ENCODE measurements at places on chromosomes 12 and 14. TPM values are rescaled to one million over a fixed set of nuclear protein-coding genes. Genes with fewer than 3 reads are reported as not detected.

DNA sequence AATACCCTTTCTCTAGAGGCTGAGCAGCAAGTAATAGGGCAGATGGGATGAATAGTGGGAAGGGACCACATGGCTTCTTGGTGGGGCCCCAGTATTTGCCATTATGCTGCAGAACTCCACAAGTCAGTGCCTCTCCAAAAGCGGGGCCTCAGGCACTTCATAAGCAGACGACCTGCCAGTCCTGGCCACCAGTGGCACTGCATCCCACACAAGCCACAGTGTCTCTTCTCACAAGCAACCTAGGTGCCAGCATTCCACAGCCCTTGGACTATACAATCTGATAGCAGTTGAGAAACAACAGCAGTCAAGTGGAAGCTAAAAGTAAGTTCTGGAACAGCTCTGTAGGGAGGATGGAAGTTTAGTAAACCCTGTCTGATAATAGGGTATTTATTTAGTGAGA, 4.2 kb upstream of the SLC8A3 start:
- no peak overlapping the region for H3K27ac ChIP-seq
- H3K4me1 ChIP-seq: peaks cover 7% of the 10 kb centered on the region
- H3K36me3 ChIP-seq: no peaks in the 10 kb centered on the region

DNA sequence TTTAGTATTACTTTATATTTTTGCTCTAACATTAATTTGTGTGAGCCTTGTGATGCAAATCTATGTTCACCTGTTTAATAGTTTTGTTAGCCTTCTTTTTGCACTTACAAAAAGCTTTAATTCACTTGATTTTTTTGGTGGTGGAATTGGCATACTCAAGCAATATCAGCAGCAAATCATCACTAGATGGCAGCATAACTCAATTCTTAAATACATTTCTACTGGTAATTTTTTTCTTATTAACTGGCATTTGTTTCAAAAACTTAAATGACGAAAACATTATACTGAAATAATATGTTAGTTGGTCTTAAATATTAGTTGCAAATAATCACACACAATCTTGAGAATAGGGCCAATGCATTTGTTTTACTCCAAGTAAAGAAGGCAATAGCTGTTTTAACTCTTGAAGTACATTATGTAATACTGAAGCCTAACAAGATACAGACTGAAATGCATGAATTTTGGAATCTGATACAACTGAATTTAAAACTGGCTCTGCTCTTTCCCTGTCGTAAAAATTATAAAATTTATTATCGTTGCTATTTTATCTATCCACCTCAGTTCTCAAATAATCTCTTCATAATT, 151.5 kb downstream of the ATXN7L3B start:
- no peak for DNase-seq
- H3K27me3 ChIP-seq: no peaks in the 10 kb centered on the region
- no peak overlapping the region for H3K27ac ChIP-seq
- no peaks in the 10 kb centered on the region for H3K4me1 ChIP-seq

DNA sequence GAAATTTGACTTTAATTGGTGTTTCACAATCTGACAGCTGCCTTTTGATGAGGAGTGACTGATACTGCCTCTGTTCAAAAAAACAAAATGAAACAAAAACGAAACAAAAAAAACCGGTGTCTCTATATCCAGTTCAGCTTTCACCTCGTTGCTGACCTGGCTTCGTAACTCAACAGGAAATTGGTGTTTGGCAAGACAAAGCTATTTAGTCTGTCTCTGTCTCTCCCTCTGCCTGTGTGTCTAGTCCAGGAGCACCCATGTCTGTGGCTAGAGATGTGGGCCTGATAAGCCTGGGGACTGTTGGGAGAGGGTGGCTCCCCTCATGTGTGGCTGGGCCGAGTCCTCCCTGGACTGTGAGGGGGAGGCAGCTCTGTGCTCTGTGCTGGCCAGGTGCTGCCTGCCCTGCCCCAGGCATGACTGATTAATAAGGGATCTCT, 11.3 kb downstream of the CACNA1C start:
- no peaks in the 10 kb centered on the region for H3K4me1 ChIP-seq
- H3K36me3 ChIP-seq: no peaks in the 10 kb centered on the region
- H3K27me3 ChIP-seq: no peaks in the 10 kb centered on the region
- H3K4me3 ChIP-seq: no peak overlapping the region
- DNase-seq: no peak
- no peak overlapping the region for H3K27ac ChIP-seq

DNA sequence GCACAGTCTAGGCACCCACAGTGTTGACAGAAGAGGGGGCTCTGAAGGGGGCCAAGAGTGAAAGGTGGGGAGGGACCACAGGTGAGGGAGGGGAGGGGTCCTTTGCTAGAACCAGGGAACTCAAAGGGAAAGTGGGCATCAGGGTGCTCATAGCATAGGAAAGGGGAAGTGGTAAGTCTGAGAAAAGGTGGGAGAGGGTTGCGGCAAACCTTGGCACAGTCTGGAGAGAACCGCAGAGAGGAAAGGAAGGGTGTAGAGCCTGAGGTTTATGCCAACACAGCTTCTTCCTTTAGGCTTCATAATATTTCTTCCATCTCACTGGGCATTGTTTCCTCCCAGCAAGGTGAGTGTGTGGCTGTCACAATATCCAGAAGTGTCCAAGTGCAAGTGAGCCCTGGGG, 11.5 kb upstream of the PLEK2 start:
- no peaks in the 10 kb centered on the region for H3K4me1 ChIP-seq
- no peaks in the 10 kb centered on the region for H3K36me3 ChIP-seq
- H3K27ac ChIP-seq: no peak overlapping the region
- DNase-seq: no peak
- H3K27me3 ChIP-seq: no peaks in the 10 kb centered on the region
- H3K4me3 ChIP-seq: no peak overlapping the region

- H3K4me3 ChIP-seq: no peak overlapping the region
- no peak overlapping the region for H3K27ac ChIP-seq
- H3K27me3 ChIP-seq: no peaks in the 10 kb centered on the region
These were observed 75.2 kb upstream of the SCAF11 start for GRCh38 chr12:46065412-46066166.

DNA sequence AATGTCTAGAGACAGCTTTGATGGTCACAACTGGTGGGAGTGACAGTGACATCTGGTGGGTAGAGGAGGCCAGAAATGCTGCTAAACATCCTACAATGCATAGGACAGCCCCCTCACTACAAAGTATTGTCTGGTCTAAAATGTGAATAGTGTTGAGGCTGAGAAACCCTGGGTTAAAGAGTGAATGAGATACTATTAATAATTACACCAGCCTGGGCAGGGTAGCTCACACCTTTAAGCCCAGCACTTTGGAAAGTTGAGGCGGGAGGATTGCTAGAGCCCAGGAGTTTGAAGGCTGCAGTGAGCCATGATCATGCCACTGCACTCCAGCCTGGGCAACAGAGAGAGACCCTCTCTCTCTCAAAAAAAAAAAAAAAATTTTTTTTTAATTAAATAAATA, 11.1 kb downstream of the SVOP start:
- no peak for DNase-seq
- H3K27ac ChIP-seq: no peak overlapping the region
- no peak overlapping the region for H3K4me3 ChIP-seq
- H3K4me1 ChIP-seq: no peaks in the 10 kb centered on the region
- H3K36me3 ChIP-seq: no peaks in the 10 kb centered on the region

DNA sequence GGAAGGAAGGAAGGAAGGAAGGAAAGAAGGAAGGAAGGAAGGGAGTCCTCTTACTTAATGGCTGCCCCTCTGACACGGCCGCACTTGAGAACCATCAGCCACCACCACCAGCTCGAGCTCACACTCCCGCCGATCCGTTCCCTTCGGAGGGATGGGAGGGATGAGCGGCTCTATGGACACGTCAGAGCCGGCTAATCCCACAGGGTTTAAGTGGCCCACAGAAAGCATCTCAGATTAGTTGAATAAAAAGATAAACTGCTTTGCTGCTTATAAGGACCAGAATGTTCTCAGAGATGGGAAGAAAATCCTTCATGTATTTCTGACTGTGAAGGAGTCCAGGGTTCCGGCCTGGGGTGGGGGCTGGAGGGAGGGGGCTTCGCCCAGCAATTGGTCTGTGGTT, 31.1 kb downstream of the PRIMA1 start:
- H3K4me3 ChIP-seq: no peak overlapping the region
- no peak overlapping the region for H3K27ac ChIP-seq
- DNase-seq: no peak

DNA sequence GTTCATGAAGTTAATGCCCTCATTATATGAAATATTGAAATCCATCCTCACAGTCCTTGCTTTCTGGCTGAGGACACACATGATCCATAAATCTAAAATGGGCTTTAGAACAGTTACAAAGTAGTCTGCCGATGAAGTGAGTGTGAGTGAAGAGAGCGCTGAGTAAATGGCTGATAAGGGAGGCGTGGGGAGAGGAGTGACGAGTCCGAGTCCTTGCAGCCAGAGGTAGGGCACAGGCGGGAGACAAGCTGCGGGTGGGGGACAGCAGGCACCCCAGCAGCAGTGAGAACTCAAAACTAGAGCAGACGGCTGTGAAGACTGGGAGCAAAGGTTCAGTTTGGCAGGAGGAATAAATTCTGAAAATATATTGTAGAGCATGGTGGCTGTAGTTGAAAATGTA, 140.1 kb upstream of the ATP2B1 start:
- H3K27me3 ChIP-seq: no peaks in the 10 kb centered on the region
- no peak for DNase-seq
- no peaks in the 10 kb centered on the region for H3K4me1 ChIP-seq
- H3K27ac ChIP-seq: no peak overlapping the region
- no peaks in the 10 kb centered on the region for H3K36me3 ChIP-seq
- H3K4me3 ChIP-seq: no peak overlapping the region

DNA sequence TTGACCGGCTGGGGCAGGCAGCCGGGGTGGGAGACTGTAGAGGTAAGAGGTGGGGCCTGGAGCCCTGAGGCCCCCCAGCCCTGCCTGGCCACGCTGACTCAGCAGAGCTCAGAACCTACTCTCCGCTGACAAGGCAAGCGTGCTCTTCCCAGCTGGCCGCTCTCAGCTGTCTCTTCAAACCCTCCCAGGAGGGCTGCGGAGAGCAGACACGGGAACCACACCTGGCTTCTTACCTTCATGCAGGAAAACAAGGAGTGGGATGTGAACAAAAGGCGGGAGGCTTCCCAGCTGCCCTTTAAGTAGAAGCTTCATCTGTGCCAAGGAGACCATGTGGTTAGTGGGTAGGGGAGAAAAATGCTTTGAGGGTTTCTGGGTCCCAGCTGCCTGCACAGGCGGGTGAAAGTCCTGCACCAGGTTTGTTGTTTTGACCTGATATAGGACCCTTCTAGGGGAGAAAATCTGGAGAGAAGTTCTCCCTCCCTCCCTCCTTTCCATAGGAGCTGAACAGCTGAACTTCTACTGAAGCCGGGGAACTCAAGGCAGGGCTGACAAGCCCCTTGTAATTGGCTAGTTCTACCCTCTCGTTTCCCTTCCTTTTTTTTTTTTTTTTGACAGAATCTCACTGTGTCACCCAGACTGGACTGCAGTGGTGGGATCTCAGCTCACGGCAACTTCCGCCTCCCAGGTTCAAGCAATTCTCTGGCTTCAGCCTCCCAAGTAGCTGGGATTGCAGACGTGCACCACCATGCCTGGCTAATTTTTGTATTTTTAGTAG, 12.8 kb upstream of the TESC start:
- no peak overlapping the region for H3K27ac ChIP-seq
- H3K4me3 ChIP-seq: no peak overlapping the region
- no peak for DNase-seq
- H3K4me1 ChIP-seq: no peaks in the 10 kb centered on the region
- no peaks in the 10 kb centered on the region for H3K36me3 ChIP-seq

GRCh38 chr14:105060751-105061427, 4.3 kb downstream of the GPR132 start:
- no peaks in the 10 kb centered on the region for H3K36me3 ChIP-seq
- H3K27ac ChIP-seq: peak overlapping the region; percentile 55
- peak; percentile 56 for DNase-seq
- no peaks in the 10 kb centered on the region for H3K27me3 ChIP-seq
- no peaks in the 10 kb centered on the region for H3K4me1 ChIP-seq
- no peak overlapping the region for H3K4me3 ChIP-seq

- H3K27ac ChIP-seq: no peak overlapping the region
- no peaks in the 10 kb centered on the region for H3K36me3 ChIP-seq
- no peaks in the 10 kb centered on the region for H3K27me3 ChIP-seq
These were observed 193.1 kb downstream of the SOX5 start for GRCh38 chr12:23756416-23756815.

DNA sequence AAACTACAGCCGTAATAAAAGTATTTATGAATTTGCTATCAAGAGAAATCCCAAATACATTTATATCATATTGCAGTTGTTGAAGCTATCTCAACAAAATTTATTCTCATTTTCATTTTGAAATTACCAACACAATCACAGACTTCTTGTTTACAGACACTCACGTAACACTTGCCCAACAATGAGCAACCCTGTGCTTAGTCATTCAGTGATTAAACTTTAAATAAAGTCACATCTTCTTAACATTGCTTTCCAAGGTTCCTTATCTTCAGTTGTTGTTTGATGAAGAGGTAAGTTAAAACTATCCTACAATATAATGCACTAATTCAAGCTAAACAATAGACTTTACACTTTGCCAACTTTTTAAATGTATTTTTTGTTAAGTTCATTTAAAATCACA, 601.8 kb downstream of the SLC16A7 start:
- no peak overlapping the region for H3K27ac ChIP-seq
- no peaks in the 10 kb centered on the region for H3K36me3 ChIP-seq
- no peak for DNase-seq
- no peak overlapping the region for H3K4me3 ChIP-seq
- no peaks in the 10 kb centered on the region for H3K4me1 ChIP-seq

The SCN8A gene
- total RNA-seq: 4.7 TPM

The LDHB gene
- total RNA-seq: 24.3 TPM

Data from right lobe of liver (tissue), 6 donors.